Left colon (tissue), 2 donors: ENCODE measurements at places on chromosomes 13 and 19.

- DNase-seq = no peak
These were observed 13.4 kb upstream of the SYT5 start for GRCh38 chr19:55193481-55193880.

DNA sequence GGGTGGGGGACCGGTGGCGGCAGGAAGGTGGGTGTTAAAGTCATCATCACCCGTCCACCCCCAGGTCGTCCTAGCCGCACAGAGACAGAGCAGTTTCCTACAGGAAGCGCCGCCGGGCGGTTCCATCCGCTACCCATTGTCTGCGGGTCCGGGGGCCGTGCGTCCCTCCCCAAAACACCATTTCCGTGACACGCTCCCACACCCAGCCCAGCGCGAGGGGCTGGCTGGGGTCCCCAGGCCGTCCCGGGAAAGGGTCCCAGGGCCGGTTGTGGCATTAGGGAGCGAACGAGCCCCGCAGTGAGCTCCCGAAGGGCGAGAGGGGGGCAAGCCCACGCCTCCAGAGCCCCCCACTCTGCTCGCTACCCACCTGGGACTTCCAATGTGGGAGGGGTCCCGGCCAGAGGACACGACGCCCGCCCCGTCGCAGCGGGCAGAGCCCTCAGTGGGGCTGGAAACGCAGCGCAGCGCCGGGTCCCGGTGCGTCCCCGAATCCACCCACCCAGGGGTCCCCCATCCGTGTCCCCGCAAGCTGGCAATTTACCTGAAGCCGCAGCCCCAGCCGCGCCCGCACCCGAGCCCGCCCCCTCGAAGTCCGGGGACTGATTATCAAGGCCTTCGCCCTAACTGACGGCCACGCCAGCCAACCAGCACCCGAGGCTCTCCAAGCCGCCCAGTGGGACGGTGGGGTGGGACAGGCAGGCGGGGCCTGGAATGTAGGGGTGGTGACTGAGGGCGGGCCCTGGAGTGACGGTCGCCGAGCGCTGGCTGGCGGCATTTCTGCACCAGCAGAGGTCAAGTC is at the start of gene KANK3:
TSS of gene KANK3 (minus strand) at position 579 of the 799 bp plus-strand sequence. CDS start 5,434 bp downstream, outside the sequence.
- DNase-seq = peak; percentile 96

DNA sequence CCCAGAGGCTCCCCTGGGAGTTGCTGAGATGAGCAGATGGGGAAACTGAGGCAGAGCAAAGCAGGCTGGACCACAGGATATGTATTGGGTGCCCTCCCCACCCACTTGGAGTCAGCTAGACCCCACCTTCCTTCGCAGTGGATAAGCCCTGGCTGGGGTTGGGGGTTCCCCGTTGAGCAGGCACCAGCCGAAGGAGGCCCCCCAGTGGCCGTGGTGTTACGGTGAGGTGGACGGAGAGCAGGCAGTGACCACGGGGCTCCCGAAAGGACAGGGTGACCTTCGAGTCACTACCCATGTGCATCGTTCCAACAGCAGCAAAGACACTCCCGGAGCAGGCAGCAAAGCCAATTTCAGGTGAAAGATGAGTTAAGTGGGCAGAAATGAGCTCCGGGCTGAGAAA is 62.4 kb upstream of the ADGRE5 start:
- no peak for DNase-seq

GRCh38 chr13:43303033-43303729 is 279.8 kb downstream of the DNAJC15 start:
- DNase-seq = peak; percentile 36

- DNase-seq = no peak
These were observed 12.6 kb downstream of the ATP11A start for GRCh38 chr13:112702341-112702985.

- no peak for DNase-seq
These were observed 19.8 kb downstream of the ADPRHL1 start for GRCh38 chr13:113433391-113433916.

GRCh38 chr19:7907544-7907943 is 3.9 kb downstream of the MAP2K7 start:
- no peak for DNase-seq

DNA sequence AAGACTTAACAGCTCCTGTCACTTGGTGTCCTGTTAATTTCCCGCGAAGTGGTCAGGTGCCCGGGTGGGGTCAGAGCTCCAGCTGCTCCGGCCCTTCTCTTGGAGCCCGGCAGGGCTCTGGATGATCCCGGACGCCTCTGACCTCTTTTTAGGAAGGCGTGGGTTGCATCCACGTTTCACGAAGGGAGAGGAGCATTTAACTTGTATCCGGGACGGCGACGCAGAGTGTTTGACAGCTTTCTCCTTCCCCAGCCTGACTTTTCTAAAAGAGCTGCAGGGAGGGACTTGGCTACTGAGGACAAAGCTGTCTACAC is 656 bp downstream of the ZNF155 start:
- peak; percentile 19 for DNase-seq
